ENCODE measurements at places on chromosomes 11 and 22. TPM values are rescaled to one million over a fixed set of nuclear protein-coding genes. Genes with fewer than 3 reads are reported as not detected.

Gene PICALM
- 275 TPM for total RNA-seq

Gene TESMIN
- total RNA-seq: 0.27 TPM

Gene RIBC2
- not detected for total RNA-seq

Gene WNT7B
- 1.2 TPM for total RNA-seq

Gene SGSM1
- total RNA-seq: 2.6 TPM

Data from gastroesophageal sphincter (tissue), 4 donors.